ENCODE measurements at places on chromosomes 4 and X.

- no peak for DNase-seq
Observed at GRCh38 chrX:54615109-54615508, 85.1 kb downstream of the GNL3L start.

DNA sequence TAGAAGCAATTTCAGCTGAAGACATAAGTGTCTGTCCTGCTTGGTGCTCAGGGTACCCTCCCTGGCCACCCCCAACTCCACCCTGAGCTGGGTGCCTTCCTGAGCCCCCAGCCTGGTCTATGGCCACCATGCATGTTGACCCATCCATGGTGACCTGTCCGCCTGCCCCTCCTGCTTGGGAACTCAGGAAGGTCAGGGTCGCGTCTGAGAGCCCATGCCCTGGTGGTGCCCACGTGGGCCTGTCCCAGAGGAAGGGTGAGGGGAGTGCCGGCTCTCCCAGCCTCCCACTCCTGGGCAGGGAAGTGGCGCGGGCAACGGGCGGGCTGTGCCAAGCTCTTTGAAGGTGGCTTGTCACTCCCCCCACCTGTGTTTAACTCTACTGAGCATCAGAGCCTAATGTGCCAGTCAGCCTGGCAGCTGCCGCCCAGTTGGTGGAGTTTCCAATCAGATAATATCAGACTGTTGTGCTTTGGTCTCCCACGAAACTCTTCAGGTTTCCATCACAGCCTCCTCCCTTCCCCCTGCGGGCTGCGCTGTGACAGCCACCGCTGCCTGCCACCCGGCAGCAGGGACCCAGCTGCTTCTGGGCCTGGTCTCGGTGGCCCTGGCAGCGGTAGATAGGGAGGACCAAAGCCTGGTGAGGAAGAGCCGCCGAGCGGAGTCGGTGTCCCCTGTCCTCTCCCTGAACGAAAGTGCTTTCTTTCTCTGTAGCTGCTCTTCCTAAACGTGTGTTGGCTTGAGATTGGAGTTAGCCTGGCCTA is 4.8 kb downstream of the SH3BP2 start:
- DNase-seq = peak; percentile 65

DNA sequence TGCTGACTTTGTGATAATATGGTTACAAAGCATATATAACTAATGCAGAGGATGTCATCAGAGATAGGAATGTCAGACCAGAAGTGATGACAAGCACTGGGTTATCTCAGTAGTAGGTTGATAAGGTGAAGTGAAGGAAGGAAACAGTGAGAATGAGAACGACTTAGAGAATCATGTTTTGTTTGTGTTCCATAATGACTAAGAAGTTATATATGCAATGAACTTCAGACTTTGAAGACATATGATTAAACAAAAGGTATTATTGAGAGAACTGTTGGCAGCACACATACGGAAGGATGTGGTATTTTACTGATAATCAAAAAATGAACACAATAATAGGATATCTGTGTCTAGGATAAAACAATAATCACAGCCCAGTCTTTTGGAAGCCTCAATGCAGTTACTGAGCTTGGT is 18.3 kb upstream of the HHIP start:
- no peak for DNase-seq

GRCh38 chrX:54807524-54808108 is at the start of gene MAGED2:
Gene MAGED2 (plus strand): TSS chrX:54807745. CDS start chrX:54809332, 1,587 bp downstream.
- DNase-seq = peak; percentile 39

- DNase-seq = no peak
Observed at GRCh38 chr4:140533951-140534480, 10.0 kb downstream of the ELMOD2 start.

DNA sequence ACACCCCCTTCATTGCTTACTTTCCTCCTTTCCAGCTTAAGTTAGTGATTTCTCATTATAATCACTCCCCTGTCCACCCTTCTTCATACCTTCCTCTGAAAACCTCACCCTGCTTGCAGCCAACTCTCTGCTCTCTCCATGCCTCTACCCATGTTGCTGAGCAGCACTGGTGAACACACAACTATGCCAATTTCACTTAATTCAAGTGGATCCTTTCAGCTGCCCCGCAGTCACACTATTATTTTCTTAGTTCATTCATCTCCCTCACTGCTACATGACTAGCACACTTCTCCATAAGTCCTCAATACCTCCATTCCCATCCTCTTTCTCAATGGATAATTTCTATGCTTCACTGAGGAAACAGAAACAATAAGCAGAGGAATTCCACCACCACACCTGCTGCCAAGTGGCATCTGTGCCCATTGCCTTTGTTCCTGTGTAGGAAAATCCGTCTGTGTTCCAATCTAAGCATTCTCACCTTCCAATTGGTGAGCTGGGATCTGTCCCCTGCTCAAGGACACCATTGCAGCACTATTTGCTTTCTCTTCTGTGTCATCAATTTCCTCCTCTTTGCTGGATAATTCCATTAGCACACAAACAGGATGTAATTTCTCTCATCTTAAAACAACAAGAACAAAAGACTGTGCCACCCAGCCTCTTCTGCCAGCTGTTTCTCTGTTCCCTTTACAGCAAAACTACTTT is 25.2 kb upstream of the PRSS48 start:
- DNase-seq = no peak

GRCh38 chr4:166527500-166527899 is 654.5 kb downstream of the TLL1 start:
- DNase-seq = no peak

- DNase-seq = no peak
Observed at GRCh38 chr4:128456171-128456570, 168.6 kb upstream of the PGRMC2 start.

Measured in activated naive CD4-positive, alpha-beta T cell treated with Interleukin-2 at 50 U/mL for 16 hours (primary cell).